ENCODE measurements at places on chromosomes 7 and 10.

DNA sequence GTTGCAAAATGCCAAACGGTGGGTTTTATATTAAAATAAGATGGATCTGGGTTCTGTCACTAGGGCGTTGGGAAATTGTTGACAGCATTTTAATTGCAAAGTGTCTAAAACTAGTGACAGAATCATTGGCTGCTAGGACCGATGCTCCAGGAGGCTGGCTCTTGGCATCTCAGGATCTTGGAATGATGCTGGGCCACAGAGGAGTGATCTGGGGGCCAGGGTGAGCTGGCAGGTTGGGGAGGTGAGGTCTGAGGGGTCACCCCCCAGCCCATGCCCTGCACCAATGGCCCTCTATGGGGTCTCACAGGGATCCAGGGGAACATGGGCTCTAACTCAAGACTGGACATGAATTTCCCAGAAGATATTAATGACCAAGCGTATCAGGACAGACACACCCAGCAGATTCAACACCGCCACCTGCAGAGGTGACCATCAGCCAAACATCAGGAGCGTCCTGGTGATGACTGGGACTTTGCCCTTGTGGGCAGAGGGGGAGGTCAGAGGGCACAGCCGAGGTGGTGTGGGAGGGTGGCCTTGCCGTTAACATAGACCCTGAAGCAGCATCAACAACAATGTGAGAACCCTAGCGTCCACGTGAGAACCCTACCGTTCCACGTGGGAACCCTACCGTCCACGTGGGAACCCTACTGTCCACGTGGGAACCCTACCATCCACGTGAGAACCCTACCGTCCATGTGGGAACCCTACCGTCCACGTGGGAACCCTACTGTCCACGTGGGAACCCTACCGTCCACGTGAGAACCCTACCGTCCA lies 89.0 kb upstream of the PPP2R2D start:
- no peak for DNase-seq

DNA sequence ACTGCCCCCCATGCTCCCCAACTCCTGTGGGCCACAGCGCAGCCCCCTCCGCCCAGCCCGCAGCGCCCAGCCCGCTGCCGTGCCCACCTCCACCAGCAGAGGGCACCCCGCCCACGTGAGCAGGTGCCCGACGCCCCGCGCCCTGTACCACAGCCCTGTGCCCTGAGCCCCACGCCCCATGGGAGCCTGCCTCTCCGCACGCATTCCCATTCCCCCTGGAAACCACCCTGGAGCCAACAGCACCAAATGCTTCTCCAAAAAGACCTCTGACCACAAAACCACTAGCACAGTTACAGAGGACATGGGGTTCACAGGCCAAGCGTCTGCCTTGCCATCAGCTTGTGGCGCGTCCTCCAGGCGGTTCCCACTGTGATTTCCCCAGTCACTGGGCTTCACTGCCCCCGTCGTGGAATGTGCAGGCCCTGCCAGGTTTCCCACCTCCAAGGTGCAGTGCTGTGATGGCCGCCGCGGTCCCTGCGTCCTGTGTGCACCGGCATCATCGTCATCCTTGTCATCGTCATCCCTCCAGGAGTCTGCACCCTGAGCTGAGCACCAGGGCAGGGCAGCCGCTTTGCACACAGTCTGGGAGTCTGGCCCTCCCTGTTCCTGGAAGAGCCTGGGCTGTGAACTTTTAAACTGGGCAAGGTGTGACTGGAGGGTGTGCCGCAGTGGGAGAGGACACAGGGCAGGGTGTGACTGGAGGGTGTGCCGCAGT lies 61.7 kb downstream of the PWWP2B start:
- DNase-seq, result no peak

GRCh38 chr7:960269-960871 lies 5.9 kb upstream of the ADAP1 start:
- DNase-seq, result no peak

GRCh38 chr7:46772776-46773175 lies 809.1 kb downstream of the TNS3 start:
- DNase-seq, result no peak

DNA sequence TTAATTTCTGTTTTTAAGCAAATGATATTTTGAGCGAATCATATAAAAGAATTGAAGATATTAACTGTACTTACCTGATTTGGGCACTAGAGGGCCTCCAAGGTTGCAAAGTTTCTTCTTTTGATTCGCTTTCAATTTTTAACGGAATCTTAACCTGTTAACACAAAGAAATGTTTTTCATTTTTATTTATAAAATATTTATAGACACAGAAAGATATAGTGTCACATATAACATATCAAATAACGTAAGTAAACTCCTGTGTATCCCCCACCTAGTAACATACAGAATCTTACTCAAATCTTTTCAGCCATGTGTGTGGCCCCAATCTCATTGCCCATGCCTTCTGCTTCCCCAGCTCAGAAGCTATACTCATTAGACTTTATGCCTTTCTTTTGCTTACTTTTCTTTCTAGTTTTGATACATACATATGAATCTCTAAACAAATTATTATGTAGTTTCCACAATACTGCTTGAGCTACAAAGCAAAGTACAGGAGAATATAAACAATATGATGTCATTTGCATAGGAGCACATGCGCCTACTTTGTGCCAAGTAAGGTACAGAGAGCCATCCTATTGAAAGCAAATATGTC lies 49.5 kb upstream of the ZPBP start:
- peak; percentile 59 for DNase-seq

- no peak for DNase-seq
Observed at GRCh38 chr7:156560696-156561095, 79.9 kb upstream of the RNF32 start.

DNA sequence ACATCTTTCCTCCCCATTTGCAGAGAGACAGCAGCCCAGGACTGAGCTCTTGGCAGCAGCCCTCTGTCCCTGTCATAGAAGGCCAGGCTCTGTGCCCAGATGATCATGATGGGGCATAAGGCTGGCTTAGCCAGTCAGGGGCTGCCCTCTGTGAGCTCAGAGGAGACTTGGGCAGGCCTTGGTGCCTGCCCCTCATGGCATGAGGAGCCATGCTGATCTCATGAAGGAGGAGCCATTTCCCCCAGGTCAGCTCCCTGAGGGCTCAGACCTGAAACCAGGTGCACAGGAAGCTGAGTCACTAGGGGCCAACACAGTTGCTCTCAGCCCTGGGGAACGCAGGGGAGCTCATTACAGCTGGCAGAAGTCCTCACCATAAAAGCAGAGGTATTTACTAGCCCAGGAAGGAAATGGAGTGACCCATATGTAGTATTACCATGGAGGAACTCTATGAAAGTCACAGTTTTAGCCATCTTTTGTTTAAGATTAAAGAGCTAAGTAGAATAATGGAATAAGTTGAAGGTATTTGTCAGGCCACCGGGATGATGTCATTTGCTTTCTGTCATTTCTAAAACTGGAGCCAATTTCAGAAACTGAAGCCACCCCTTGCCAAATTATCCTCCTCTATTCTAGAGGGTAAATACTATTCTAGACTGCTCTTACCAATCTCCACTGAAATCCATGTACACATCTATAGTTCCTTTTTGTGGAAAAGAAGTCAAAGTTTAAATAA lies 362.4 kb upstream of the ZNF32 start:
- DNase-seq, result no peak

DNA sequence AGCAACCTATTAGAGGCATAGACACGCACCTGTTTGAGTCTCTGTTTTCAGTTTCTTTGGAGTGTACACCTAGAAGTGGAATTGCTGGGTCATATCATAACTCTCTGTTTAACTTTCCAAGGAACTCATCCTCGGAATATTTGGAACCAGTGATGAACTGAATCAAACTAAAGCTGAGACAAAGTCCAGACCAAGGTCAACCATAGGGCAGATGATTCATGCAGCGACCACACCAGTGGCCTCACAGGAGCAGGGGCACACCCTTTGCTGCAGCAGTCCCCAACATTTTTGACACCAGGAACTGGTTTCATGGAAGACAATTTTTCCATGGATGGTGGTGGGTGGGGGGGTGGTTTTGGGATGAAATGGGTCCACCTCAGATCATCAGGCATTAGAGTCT lies 4.9 kb upstream of the OPTN start:
- DNase-seq, result no peak

DNA sequence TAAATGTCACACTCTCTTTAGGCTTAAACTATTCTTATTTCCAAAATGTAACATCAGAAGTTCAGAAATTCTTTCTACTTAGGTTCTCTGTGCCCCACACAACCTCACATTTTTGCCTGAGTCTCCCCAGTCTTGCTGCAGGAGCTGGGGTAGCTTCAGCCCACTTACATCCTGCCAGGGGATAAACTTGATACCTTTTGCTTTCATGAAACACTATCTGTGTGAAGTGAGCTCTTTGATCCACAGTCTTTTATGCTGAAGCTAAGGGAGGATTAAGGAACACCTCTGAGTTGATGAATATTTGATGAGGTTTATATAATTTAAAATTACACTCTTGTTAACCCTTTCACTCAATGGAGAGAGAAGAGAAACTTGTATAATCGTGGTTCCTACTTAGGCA lies 341.0 kb downstream of the AUTS2 start:
- no peak for DNase-seq

DNA sequence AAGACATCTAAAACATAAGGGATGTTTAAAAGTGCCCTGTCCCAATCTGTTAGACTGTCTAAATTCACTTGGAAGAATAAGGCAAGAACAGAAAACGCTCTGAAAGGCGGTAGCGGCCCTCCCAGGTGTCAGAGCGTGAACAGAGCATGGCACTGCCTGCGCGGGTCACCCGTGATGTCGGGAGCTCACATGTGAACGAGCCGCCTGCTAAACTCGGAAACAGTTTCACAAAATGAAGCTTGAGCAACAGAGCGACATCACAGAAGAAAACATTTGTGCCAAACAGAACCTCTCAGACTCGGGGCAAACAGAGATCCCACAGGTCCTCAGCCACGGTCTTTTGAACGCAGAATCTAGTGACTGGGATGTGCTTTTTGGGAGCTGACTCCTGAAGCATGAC lies 12.8 kb downstream of the BRI3 start:
- no peak for DNase-seq

DNA sequence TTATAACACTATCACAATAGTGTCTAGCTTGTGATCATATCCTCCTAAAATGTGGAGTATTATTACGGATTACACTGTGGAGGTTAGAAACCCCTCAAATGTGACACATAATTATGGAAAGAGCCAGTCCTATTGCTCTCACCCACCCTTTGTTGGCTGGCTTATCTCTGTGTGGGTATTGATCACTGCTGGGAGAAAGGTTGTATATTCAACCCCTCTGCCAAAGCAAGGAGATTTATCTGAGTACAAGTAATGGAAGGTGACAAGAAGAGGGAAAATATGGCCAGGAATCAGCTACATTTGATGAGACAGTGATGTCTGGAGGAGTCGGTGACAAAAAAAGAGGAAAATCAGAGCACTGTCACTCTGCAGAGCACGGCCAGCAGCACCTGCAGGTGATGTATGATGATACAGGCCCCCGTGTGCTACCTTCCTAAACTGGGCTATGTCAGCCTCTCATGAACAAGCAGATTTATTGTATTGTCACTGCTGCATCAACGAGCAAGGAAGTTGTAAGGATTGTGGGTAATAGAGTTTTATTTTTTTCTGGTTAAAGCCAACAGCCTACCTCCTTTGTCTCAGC lies 235.3 kb downstream of the PHF14 start:
- no peak for DNase-seq

DNA sequence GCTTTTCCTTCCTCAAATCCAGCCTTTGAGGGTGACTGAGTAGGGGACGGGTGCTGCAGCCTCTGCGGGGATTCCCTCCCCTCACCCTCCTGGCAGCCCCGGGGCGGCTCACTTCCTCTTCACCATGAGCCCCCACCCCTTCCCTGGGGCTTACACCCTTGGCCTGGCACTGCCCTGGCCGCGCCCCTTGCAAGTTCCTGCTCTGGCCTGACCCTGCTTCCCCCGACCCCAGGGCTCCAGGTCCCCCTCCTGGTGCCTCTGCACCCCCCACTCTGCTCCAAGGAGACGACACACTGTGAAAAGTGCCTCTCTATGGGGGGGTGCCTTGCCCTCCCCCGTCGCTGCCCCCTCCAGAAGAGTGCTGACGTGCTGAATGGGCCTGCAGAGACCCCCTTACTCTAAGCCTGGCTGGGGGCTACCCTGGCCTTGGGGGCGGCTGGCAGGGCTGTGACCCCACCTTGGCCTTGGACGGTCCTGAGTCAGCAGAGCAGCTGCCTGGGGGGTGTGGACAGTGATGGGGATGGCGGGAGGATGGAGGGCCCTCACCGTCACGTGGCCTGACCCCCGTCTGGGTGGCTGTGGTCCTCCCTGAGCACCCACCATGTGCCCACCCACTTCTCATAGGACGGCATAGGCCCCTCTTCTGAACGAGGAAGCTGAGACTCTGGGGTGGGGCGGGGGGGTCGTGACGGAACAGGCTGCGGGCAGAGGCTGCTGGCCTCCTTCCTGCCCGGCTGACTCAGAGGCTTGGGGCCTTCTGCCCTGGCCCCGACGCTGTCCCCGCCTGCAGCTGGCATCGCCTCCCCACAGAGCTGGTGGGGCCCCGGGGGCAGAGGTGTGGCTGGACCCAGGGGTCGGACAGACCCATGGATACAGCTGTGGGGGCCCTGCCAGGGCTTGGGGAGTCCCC lies 9.8 kb downstream of the LFNG start:
- DNase-seq, result peak; percentile 96

GRCh38 chr7:1725199-1725690 lies 55.2 kb downstream of the ELFN1 start:
- DNase-seq, result no peak

DNA sequence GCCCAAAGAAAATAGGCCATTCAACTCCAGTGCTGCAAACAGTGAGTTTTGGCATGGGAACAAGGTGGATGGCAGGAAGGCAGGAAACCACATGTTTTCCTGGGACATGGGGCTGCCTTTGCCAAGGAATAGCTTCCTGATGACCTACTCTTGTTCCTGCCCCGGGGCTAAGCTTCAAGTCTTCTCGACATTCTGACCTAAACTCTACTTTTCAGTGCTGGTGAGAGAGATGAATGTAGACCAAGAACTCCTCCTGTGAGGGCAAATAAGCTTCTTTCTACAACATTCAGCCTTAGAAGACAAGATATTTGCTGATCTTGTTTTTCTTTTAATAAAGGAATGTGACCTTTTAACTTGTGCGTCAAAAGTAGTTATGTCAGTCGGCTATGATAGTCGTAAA lies 199.0 kb downstream of the GPR37 start:
- no peak for DNase-seq

- no peak for DNase-seq
Observed at GRCh38 chr7:44936322-44936721, 42.5 kb downstream of the MYO1G start.

DNA sequence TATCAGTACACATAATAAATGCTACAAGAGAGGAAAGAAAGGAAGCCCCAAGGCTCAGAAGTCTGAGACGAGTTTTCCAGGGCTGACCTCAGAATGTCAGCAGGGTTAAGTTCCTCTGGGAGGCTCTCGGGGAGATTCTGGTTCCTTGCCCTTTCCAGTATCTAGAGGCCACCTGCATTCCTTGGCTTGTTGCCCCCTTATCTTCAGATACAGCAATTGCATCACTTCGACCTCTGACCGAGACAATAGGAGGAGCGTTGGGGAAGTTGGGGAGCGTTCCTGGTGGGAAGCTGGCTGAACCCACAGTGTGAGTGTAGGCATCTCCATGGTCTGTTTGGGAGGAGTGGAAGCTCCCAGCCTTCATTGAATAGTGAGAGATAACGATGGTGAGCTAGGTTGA lies 72.0 kb upstream of the MTPN start:
- no peak for DNase-seq

Data from inflammatory macrophage treated with lipopolysaccharide for 4 hours (primary cell).